ENCODE measurements at places on chromosomes 2 and 18.
A peak's percentile ranks its signal among the peaks of the same experiment; 100 is the strongest.

DNA sequence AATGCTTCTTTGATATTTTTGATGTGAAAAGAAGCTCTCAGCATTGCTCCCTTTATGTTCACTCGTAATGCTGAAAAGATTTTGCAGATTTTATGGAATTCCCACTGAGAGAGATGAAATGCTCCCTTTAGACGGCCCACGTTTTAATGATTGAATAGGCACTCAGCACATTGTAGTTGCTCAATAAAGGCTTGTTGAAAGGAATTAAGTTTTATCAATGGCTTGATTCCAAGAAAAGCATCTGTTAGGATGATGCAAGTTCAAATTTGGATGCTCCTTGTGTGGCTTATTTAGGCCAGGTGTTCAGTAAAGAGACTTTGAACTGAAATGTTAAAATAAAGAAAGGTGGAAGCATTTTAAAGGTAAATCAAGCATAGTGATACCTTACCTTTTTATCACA lies 725.1 kb downstream of the EPHA4 start:
- no peak for DNase-seq

DNA sequence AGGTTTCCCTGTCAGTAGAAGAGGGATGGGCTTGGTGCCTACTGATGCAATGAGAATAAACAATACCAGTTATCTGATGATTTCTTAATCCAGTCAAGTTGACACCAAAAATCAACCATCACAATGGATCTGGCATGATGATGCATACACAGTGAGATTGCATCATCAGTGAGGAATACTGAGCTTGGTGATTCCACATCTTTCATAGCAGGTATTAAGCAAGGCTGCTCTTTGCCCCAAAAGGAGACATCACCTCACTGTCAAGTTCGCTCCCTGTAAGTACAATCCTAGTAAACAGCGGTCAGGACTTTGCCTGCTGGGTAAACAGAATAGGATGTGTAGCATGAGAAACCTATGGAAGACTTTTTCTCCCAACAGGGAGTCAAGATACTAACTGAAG lies 282.7 kb upstream of the CDH2 start:
- no peak for DNase-seq

- no peak for DNase-seq
These were observed 7.7 kb downstream of the MAPRE3 start for GRCh38 chr2:26978061-26978596.

DNA sequence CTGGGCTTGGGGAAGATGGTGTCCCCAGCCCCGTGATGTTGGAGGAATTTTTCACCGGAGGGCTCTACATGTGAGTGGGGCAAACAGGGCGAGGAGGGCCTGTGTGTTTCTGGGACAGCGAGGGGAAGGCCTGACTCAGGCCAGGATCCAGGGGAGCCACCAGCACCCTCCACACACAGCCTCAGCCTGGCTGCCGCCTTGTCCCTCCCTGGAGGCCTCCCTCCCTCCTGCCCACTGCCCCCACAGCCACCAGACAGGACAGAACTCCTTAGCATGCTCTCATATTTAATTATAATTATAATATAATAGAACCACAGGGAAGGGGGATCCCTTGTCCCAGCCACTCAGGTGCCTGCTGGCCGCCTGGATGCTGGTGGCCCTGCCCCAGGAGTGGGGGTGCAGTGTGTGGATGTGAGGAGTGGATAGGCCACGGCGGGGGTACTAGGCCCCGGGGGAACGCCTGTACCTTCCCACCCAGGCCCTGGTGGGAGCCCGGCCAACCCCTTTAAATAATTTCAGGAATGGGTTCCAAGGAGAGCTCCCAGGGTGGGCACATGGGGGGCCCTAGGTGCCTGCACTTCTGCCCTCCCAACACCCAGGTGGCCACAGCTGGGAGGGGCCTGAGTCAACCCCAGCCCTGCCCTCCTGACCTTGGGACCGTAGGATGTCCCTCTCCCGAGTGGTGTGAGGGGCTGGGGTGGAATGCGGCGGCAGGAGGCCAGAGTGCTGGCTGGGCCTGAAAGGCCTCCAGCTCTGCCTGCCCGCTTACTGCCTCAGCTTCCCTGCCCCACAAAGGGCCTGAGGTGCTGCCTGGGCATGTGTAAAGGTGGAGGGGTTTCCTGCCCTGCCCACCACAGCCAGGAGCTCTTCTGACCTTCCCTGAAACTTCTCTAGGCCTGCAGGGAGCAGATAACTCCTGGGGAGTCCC lies 8.8 kb downstream of the PDCD1 start:
- DNase-seq = no peak

DNA sequence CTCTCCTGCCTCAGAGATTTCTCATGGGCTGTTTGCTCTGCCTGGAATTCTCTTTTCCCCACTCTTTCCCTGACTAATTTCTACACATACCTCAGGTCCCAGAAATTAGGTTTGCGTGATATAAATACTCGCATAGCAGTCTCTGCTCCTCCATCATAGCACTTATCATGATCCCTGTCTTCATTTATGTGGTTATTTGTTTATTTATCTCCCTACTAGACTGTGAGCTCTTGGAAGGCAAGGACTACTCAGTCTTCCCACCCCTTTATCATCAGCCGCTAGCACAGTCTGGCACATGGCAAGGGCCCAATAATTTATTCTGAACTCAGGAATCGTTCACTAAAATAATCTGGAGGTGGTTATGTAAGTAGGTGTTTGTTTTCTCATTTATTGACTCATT lies 79.3 kb downstream of the ADCYAP1 start:
- no peak for DNase-seq

- DNase-seq = no peak
These were observed 1.9 kb downstream of the NEMP2 start for GRCh38 chr2:190532581-190532980.

- DNase-seq = no peak
These were observed 93.7 kb downstream of the TPGS2 start for GRCh38 chr18:36735130-36735529.

GRCh38 chr2:113890253-113891235 lies 655 bp downstream of the ACTR3 start:
- DNase-seq = peak; percentile 15

GRCh38 chr2:2692599-2693389 lies 361.7 kb upstream of the MYT1L start:
- DNase-seq = no peak

DNA sequence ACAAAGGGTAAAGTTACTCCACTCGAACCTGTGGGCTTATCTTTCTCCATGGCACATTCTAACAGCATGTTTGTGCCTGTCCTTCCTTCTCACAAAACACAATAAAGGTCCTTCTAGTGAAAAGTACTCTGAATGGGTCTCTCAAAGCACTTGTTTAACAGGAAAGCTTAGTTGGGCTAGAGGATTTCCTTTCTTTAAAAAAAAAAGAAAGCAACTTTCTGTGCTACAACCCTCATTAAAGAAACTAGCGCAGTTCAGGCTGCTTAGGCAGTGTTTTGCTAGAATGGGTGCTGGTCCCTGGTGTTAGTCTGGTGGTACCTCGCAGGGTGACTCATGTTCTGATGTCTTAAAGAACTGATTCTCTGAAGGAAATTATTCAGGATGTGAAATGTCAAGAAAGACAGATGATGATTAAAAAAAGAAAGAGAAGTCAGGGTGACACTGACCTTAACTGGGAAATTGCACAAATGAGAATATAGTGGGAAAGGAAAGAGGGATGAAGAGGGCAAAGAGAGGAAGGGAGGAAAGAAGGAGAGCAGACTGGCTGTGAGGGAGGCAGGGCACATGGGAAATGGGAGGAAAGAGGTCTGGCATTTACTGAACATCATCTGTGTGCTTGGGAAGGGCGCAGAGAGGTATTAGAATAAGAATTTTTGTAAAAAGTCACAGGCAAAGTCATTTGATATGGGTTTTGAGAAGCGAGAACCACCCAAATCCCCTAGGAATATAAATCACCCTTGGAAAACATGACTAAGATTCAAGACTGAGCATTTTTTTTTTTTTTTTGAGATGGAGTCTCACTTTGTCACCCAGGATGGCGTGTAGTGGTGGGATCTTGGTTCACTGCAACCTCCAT lies 74.9 kb downstream of the ATP8B1 start:
- no peak for DNase-seq

GRCh38 chr2:38098421-38099098 lies 22.6 kb upstream of the CYP1B1 start:
- DNase-seq = no peak

- no peak for DNase-seq
These were observed 158.2 kb upstream of the CCDC150 start for GRCh38 chr2:196481324-196481697.

- DNase-seq = no peak
These were observed 245.5 kb downstream of the FIGN start for GRCh38 chr2:163490281-163490680.

Measured in thoracic aorta (tissue), 2 donors.